ENCODE measurements at places on chromosomes 12 and 14.
A peak's percentile ranks its signal among the peaks of the same experiment; 100 is the strongest.

DNA sequence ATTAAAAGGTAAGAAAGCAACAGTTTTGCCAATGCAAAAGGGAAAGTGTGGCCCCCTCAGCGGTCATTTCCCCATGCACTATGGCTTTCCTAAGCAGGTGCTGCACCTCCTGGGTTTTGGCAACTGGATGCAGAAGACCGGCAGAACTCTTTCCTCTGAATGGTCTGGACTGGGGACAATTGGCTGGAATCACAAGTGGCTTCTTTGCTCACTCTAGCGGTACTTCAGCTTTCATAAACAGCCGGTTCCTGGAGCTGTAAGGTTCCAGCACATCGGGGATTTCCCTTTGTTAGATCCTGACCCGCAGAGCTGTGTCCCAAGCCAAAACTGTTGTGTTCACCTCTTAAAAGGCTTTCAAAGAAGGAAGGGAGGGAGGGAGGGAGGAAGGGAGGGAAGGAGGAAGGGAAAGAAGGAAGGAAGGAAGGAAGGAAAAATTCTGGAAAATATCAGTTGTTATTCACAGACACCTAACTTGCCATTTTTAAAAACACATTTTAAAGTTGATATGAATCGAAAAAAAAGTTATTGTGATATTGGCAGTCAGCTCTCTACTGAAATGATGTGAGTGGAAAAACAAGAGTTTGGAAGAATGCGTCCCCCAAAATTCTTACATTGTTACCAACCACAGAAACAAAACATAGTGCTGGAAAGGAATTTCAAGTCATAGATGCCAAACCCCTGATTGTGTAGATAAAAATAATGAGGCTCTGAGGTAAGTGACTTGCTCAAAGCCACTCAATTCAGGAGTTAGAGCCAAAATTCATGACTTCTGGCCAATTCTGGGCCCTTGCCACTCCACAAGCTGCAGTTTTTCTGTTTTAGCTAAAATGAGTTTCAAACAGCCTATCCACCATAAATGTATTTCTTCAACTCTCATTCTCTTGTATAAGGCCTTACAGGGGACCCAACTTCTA lies 220.6 kb upstream of the HMGA2 start:
- DNase-seq = peak; percentile 58

GRCh38 chr12:120761519-120761934 lies 35.9 kb downstream of the ACADS start:
- peak; percentile 90 for DNase-seq

GRCh38 chr12:13197032-13197431 lies 506 bp downstream of the EMP1 start:
- DNase-seq = no peak

GRCh38 chr12:131066207-131066885 lies 112.6 kb downstream of the ADGRD1 start:
- DNase-seq = no peak

DNA sequence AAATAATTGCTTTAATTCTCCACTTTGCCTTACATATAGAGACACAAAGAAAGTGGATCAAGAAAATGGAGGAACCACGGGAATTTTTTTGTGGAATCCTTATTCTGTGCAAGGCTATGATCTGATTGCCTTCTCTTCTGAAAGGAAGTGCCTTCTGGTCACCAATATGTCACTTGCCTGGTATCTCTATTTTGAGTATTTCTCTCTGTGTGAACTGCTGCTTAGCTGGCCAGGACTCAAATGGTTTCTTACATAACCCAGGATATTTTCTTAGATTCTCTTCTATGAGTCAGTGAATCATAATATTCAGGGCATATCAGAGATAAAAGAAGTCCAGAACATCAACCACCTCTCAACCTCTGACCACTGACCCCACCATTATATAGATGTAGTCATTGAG lies 156.1 kb downstream of the DIO2 start:
- DNase-seq = no peak

- DNase-seq = no peak
Observed at GRCh38 chr14:56413721-56414120, 165.9 kb upstream of the TMEM260 start.

DNA sequence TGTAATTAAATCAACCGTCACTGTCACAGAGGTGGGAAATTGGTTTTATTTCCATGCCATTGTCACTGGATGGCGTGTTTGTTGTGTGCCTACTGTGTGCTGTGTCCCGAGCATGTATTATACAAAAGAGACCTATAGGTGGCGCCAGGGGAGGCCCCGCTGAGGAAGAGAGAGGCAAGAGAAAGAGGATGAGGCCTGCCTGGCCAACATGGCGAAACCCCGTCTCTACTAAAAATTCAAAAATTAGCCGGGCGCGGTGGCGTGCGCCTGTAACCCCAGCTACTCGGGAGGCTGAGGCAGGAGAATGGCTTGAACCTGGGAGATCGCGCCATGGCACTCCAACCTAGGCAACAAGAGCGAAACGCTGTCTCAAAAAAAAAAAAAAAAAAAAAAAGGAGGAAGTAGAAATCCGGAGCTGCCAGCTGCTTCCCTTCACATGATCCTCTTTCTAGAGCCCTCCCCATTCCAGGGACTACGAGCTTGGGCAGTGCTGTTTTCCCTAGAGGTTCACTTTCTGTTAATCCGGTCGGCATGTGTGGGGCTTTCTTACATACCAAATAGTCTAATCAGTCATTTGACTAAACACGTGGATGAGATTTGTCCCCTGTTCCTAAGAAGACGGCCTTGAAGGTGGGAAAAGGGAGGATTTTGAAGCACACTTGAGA lies 6.4 kb upstream of the CCDC175 start:
- DNase-seq = no peak

DNA sequence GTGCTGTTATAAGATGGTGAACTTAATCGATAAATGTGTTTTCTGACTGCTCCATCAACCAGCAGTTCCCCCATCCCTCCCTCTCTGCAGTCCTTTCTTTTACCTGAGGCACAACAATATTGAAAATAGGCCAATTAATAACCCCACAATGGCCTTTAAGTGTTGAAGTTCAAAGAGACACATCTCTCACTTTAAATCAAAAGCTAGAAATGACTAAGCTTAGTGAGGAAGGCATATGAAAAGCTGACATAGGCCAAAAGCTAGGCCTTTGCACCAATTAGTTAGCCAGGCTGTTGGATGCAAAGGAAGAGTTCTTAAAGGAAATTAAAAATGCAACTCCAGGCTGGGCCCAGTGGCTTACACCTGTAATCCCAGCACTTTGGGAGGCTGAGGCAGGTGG lies 43.7 kb downstream of the SAV1 start:
- no peak for DNase-seq

- no peak for DNase-seq
Observed at GRCh38 chr12:30136696-30137095, 353.0 kb upstream of the TMTC1 start.

- DNase-seq = no peak
Observed at GRCh38 chr12:89138048-89138852, 214.1 kb downstream of the DUSP6 start.

- no peak for DNase-seq
Observed at GRCh38 chr12:13073173-13073572, 29.0 kb downstream of the FAM234B start.

DNA sequence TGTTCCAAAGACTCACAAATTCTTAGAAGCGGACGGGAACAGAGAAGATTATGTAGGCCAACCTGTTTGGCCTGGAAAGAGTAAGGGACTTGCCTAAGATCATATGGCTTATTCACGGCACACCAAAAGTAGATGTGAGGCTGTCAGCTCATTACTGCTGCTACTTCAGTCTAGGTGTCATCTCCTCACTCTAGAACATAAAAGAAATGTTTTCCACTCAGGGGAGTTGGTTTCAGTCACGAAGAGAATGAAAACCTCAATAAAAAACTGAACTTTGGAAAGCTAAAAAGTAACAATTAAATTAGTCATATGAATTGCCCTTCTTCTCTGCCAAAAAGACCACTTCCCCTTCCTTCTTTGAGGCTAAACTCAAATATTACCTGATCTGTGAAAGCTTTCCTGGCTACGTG lies 658 bp upstream of the CEP128 start:
- no peak for DNase-seq

DNA sequence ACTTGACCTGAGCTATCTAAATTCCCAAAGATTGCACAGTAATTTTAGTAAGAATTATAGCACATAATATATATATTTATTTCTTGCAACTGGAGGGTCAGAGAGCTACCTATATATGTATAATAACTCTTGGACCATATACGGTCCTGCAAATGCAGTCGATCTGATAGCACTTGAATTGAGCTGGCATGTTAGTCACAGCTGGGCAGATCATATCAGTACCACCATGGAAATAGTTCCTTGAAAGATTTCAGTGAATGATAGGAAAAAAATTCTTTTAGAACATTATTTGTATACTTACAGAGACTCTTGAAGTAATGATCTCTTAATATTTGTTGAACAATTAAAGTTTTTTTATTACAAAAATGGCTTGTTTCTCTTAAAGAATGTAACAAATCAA lies 94.5 kb upstream of the MON2 start:
- no peak for DNase-seq

DNA sequence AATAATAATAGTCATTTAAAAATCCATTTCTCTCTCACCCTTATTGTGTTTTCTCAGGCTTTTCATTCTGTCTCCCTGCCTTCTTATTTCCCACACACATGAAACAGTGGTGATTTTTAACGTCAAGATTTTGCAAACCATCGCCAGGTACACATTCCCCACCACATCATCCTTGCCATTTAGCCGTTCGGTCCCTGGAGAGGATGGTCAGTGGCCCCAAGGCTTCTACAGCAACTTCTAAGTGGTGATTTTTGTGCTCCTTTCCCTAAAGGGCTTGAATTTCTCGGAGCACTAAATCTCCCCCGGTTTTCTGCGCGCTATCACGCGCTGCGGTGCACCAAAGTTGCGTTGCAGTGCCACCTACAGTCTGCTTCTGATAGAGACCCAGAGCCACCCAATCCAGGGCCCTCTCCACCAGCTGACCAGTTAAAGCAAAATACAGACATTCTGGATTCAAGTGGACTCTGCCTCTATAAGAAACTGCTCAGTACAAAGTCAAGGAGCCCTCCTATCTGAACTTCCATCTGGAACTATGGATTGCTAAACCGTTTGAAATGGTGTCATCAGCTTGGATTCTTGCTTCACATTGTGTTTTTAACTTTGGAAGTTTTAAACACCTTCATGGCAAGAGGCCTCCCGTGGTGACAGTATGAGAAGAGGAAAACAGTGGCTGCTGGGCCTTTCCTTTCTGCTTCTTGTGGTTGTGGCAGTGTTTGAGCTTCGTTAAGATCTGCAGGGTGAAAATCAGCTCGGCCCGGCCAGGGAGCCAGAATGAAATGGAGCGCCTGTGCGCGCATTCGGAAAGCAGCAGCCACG lies 234.0 kb downstream of the SPTSSA start:
- DNase-seq = peak; percentile 90

- no peak for DNase-seq
Observed at GRCh38 chr12:117035287-117035686, 63.9 kb downstream of the TESC start.

- DNase-seq = no peak
Observed at GRCh38 chr12:81224626-81225025, 146.7 kb downstream of the ACSS3 start.

- no peak for DNase-seq
Observed at GRCh38 chr14:94761348-94761996, 8.4 kb downstream of the GSC start.

DNA sequence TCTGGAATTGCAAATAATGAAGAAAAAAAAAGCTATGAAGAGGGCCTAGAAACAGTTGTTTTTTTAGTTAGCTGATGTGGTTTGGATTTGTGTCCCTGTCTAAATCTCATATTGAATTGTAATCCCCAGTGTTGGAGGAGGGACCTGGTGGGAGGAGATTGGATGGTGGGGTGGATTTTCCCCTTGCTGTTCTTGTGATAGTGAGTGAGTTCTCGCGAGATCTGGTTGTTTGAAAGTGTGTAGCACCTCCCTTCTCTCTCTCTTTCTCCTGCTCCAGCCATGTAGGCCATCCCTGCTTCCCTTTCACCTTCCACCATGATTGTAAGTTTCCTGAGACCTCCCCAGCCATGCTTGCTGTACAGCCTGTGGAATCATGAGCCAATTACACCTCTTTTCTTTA lies 126.1 kb downstream of the ASCL4 start:
- DNase-seq = no peak

GRCh38 chr12:6647083-6647604 lies at the start of gene ACRBP:
Gene ACRBP (minus strand): TSS chr12:6647432. CDS start chr12:6647366, 66 bp downstream.
- DNase-seq = peak; percentile 88

GRCh38 chr12:113246478-113247122 lies 25.3 kb downstream of the TPCN1 start:
- no peak for DNase-seq

DNA sequence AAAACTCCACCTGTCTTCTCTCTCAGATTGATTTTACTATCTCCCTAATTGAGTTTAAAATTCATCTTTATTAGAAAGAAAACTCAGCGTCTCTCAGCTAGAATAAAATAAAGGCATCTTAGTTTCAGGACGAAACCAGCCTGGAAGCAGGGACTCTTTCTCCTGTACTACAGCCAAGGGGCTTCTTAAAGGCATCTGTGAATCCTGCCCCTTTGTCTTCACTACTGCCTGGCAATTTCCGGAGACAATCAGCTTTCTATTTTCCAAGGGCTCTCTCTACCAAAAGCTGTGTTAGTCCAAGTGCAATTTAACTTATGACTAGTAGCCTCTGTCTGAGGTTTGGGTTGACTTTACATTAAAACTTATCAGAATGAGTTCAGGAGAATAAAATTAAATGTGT lies 623.3 kb upstream of the FOXG1 start:
- no peak for DNase-seq

- DNase-seq = no peak
Observed at GRCh38 chr14:44379292-44379977, 127.6 kb downstream of the FSCB start.

- peak; percentile 86 for DNase-seq
Observed at GRCh38 chr14:29927376-29928116, at the start of gene PRKD1. Gene PRKD1 (minus strand): TSS chr14:29927847.

DNA sequence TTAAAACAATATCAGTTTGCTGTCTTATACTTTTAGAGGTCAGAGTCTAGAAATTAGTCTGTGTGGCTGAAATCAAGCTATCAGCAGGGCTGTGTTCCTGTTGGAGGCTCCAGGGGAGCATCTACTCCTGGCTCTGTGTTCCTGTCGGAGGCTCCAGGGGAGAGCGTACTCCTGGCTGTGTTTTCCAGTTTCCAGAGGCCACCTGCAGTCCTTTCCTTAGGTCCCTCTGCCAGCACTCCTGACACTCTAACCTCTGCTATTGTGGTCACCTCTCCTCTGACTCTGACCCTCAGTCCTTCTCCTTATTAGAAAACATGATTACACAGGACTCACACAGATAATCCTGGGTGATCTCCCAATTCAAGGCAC lies 1140.7 kb upstream of the TMEM132C start:
- DNase-seq = no peak

DNA sequence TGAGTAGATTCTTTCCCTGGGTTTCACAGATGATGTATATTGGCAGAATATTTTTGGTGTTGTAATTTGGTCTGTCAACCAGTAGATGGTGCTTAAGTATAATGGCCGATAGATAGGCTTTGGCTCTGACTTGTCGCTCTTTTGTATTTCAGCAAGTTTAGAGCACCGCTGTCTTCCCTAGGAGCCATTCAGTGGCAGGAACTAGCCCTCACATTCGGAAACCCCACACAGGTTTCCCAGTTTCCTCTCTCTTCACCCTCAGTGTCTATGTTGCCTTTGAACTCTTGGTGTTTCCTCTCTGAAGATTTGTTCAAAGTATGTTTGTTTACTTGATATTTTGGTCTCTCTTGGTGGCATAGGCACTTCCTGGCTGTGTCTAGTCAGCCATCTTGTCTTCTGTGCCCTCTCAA lies 102.2 kb downstream of the GPHN start:
- DNase-seq = no peak

All from eye (tissue), 1 donor.